Colonic mucosa (tissue), 4 donors: ENCODE measurements at places on chromosomes 1 and 21. TPM values are rescaled to one million over a fixed set of nuclear protein-coding genes. Genes with fewer than 3 reads are reported as not detected.

Gene RNU1-4
- total RNA-seq: 1,159 TPM

Gene LORICRIN
- not detected for total RNA-seq

Gene YOD1
- total RNA-seq: 5.7 TPM

Gene EXO1
- total RNA-seq: 17.6 TPM

Gene KIRREL1
- total RNA-seq: 12.8 TPM

Gene MTF1
- 22.1 TPM for total RNA-seq

Gene ANKRD13C
- total RNA-seq: 23.8 TPM

Gene PRRX1
- total RNA-seq: 1.5 TPM

Gene KRTAP19-1
- total RNA-seq: not detected

Gene OR2L2
- 0.10 TPM for total RNA-seq

- DNase-seq: no peak
Measured at GRCh38 chr1:151815716-151816327, 10.6 kb upstream of the LINGO4 start.

DNA sequence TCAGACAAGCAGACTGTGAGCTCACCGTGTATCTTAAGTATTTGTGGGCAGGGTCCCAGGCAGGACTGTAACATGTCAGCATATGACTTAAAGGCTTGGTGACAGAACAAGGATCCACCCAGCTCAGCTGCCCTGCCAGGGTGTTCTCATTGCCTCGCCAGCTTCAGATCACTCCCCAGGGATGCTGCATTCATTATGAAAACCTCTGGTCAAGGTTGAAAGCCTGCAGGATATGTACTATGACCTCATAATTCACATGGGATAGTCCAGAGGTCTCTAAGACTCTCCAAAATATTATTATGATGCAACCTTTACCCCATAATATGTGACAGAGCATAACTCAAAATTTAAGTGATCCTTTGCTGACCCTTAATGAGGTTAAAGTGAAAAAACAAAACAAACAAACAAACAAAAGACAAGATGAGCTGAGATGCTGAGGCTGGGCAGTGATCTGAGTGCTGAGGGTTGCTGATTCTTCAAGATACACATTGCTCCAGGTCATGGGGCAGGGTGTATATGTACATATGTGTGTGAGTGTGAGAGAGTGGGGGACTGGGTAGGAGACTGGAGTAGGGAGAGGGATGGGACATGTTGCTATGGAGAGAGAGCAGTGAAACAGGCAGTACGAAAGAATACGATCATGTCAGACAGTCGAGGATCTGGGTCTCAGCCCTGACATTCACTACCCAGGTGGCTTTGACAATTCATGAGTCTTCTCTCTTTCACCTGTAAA, 98.8 kb upstream of the DUSP10 start:
- no peak for DNase-seq

GRCh38 chr1:86487131-86487810, 18.5 kb downstream of the CLCA1 start:
- no peak for DNase-seq

DNA sequence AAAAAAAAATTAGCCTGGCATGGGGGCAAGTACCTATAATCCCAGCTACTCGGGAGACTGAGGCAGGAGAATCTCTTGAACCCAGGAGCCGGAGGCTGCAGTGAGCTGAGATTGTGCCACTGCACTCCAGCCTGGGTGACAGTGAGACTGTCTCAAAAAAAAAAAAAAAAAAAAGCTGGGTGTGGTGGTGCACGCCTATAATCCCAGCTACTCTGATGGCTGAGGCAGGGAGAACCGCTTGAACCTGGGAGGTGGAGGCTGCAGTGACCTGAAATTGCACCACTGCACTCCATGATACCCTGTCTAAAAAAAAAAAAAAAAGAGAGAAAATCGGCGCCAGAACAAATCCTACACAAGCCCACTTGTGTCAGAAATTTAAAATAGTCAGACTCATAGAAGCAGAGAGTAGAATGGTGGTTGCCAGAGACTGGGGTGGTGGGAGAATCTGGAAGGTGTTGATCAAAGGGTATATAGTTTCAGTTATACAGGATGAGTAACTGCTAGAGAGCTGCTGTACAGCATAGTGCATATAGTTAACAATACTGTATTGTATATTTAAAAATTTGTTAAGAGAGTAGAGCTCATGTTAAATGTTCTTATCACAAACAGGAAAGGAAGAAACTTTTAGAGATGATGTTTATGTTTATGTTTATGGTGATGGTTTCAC, 9.6 kb downstream of the DIP2A start:
- no peak for DNase-seq

DNA sequence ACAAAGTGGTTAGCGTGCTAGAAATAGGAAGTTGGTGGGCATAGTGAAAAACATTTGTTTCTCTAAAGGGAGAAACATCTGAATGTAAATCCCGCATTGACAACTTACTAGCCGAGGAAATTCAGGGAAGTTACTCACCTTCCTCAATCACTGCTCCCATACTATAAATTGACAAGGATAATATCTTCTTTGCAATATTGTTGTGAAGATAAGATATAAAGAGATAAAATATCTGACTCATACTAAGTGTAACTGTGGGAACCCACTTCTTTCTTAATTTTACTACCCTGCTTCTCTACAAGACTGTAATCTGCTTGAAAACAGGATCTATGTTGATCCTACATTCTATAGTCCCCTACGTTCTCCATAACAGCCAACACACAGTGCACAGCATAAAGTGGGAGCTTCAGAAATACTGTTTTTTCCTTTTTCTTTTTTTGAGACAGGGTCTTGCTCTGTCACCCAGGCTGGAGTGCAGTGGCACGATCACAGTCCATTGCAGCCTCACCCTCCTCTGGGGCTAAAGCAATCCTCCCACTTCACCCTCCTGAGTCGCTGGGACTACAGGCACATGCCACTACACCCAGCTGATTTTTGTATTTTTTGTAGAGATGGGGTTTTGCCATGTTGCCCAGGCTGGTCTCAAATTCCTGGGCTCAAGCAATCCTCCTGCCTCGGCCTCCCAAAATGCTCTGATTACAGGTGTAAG, 57.4 kb upstream of the C1orf21 start:
- DNase-seq: no peak

- no peak for DNase-seq
Measured at GRCh38 chr1:116759636-116760035, 5.4 kb downstream of the CD2 start.

- DNase-seq: no peak
Measured at GRCh38 chr1:29437946-29438345, 201.6 kb downstream of the PTPRU start.

DNA sequence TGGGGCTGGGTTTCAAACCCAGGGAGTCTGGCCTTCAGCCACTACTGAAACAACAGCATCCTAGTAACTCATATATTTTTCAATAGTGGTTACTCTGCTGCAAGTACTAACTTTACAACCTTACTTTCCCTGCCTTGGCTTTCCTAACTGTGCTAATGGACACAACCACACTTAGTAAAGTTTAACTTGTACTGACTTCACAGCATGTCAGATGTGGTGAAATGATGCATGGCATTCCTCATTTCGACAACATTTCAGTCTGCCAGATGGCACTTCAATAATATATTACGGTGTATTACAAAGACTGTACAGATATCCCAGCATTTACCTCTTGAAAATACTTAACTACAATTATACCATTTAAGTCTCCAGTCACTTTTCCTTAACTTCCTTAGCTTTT, 27.8 kb downstream of the LRRC7 start:
- DNase-seq: no peak

DNA sequence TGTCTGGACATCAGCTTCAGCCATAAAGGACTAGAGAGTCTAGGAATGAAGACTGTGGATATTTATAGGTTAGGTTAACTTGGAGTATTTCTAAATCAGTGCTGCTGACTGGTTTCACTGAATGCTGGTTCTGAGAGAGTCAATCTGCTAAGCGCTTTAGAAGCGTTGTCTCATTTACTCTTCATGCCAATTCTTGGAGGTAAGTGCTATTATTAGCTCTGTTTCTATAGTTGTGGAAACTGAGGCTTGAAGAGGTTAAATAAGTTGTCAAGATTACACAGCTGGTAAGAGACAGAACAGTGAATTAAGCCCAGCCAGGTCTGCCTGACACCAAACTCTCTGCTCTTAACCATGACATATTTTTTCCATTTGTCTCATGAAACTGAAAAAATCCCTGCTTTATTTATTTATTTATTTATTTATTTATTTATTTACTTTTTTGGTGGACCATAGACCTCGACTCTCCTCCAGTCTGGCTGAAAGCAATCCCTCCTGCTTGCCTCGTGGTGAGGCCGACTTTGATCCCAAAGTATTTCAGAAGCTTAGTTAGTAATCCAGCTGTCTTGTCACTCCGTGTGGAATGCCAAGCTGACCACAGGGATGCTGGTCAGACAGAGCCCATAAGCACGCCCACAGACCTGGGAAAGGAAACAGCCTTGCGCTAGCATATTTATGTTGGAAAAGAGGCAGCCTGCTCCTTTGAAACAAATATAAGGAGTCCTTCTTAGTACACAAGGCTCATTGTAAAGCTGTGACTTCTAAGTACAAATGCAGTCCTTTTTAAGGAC, 16.9 kb downstream of the NTMT2 start:
- no peak for DNase-seq

DNA sequence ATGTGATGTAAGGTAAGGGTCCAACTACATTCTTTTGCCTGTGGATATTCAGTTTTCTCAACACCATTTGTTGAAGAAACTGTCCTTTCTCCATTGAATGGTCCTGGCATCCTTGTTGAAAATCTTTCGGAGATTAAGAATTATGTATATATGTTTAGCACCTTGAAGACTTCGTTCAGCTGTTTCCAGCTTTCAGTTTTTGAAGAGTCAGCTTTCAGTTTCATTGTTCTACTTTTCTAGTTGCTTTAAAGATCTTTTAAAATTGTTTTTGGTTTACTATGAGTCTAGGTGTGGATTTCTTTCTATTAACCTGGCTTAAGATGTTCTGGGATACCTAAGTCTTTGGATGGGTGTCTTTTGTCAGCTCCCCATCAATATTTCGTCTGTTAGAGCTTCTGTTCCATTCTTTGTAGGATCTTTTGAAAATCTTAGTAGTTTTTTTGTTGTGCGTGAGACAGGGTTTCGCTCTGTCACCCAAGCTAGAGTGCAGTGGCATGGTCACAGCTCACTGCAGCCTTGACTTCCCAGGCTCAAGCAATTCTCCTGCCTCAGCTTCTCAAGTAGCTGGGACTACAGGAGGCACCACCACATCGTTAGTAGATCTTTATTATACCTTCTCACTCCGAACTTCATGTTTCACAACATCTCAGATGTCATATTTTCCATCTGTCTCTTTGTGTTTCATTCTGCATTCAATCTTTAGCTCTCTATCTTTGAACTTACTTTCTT, 353.5 kb upstream of the B3GALT2 start:
- DNase-seq: no peak

DNA sequence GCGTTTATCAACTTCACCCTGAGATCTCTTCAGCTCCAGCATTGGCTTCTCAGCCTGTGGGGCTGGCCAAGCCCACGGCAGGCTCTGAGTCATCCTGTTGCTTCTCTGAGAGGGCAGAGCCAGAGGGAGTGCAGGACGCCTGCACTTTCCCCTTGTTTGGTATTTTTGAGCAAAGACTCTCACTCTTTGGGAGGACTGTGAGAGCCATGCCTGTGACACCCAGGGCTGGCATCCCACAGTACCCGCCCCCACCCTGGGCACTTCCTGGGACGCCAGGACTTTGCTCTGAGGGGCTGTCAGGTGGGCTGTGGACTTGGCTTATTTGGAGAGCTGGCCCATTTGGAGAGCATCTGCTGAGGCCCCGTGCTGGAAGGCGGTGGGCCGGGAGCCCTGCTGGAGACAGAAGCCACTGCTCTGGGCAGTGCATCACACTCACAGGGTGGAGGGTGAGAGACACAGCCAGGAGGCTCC, 37.4 kb downstream of the VANGL1 start:
- no peak for DNase-seq

DNA sequence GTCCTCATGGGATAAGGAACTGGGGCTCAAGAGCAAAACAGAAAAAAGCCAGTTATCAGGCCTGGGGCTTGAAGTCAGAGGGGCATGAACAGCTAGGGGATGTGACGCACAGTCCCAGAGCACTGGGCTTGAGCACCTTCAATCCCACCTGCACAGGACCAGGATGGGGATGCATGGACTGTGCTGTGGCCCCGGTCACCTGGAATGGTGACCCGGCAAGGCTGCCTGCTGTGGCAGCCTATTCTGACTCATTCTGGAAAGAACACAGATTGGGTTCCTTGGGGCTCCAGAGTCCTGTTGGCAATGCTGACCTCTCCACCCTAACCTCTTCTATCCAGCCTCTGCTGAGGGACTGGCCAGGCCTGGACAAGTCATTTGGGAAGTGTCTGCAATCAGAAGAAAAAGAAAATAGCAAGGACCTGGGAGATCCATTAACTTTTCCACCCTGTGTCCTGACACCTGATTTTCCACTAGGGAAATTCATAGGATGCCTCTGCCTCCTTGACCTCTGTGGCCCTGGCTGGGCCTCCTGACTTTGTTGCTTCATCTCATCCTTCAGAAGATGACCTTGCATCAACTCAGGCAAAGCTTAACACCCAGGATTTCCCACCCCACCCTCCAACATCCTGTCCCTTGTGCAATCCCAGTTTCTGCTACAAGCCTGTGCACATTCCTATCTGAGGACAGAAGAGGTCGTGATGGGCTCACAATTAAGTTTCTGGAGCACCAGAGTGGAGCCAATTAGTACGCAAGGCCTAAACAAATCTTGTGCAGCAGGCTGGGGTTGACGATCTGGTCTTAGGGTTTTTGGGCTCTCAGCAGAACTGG, 17.9 kb upstream of the FMOD start:
- DNase-seq: peak; percentile 52

GRCh38 chr1:93172778-93173177, 7.4 kb downstream of the TMED5 start:
- DNase-seq: no peak

GRCh38 chr1:173161510-173162221, 45.5 kb downstream of the TNFSF4 start:
- no peak for DNase-seq

DNA sequence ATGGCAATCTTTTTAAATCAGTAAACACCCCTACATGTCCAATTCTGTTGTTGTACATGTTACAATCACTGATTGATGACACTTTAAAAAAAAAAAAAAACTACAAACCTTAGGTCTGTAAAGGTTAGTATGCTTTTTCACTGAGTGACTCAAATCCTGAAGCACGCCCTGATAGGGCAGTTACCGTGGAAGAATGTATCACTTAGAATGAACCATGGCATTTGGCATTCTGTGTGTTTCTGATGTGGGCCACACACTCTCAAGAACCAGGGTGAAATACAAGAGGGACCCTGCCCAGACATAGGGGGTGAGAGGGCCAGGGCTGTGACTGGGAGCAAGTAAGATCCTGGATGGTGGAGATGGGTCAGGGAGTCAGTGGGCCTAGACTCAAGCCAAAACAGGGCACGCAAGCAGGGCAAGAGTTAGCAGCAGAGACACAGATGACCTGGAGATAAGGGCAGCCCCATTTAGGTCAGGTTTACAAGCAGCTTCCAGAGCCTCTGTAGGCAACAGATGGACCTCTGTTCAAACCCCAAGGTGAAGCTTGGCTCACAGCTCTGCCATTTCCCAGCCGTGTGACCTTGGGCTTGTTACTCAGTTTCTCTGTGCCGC, 47.6 kb upstream of the DMRTB1 start:
- no peak for DNase-seq

DNA sequence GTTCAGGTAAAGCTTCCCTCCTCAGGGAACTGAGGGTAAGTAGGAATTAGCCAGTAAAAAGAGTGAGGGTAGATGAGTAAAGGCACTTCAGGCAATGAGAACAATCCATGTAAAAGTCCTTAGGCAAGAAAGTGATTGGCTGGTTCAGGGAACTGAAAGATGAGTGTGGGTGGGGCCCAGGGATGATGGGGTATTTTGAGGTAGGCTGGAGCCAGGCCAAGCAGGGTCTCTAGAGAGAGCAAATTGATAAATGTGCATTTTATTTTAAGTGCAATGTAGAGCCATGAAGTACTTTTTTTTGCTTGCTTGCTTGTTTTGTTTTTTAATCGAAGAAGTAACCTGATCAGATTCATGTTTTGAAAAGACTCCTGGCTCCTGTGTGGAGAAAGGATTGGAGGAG, 26.5 kb downstream of the OSBPL9 start:
- DNase-seq: no peak
